CD4-positive, alpha-beta T cell treated with Interferon gamma for 1 hour (primary cell): ENCODE measurements at places on chromosomes 7 and 10.

DNA sequence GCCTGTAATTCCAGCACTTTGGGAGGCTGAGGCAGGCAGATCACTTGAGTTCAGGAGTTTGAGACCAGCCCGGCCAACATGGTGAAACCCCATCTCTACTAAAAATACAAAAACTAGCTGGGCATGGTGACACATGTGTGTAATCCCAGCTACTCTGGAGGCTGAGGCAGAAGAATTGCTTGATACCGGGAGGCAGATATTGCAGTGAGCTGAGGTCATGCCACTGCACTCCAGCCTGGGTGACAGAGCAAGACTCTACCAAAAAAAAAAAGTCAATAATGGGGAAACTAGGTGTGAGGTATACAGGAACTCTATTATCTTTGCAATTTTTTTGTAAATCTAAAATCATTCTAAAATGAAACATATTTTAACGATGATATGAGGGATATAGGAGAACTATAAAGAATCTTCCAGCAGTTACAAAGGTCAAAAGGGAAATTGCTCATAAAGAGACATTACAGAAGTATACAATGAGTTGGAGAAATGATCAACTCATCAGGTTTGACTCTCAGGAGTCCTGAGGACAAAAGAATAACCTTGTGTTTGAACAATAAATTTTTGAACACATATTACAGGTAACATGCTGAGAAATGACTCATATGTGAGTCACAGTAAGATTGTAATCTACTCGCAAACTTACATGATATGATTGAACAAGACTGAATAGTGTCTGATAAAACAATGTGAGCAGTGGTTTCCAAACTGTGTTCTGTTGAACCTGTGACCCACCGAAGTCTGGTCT, 272.6 kb downstream of the FGFR2 start:
- no peak for DNase-seq

GRCh38 chr7:151174246-151175046, 7.0 kb upstream of the GBX1 start:
- DNase-seq, result peak; percentile 41

DNA sequence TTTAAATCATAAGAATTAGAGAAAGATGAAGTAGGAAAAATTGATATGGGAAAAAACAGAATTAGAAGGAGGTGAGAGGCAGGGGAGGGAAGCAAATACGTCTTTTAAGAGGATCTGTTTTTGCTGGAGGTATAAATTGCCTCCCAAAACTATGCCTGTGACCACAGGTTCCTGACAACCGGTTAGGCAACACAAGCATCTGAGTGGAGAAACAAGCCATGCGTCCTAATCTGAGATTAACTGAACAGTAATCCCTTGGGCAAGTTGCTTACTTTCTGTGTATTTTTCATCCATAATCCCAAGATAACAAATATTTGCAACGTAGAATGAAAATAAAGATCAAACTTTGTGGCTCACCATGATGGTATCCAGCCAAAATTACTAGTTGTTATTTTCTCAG, 149.2 kb downstream of the C1GALT1 start:
- no peak for DNase-seq

DNA sequence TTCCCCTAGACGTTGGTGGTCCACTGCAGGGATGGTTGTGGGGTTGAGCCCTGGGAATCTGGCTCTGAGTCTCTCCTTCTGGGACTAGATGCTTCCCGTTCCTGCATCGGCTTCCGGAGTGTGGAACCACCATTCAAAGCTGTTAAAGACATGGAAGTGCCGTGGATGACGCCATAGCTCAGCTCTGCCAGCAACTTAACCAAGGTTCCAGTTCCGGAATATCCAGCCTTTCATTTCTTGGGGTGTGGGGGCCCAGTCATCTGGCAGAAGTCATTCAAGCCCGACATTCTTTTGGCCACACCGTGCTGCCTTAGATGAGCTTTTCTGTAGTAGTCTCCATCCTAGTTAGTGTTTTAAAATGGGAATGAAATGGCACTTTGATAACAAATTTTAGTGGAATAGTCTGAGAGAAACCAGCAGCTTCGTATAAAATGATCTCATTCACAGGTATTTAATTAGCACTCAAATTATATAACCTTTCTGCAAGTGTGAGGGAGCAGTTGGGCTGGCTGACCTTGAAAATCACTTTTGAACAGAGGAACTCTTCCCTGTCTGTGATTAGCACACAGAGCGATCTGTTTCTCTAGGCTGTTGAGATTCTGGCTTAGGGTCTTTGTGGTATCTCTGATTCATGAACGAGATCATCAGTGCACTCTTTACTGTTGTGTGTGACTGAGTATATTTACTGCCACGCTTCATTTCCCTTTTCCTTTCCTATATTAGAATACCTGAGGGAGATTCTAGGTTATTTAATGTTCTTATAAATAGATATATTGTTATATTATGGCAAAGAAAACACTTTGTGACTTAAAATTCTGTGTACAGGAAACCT, 19.9 kb downstream of the LMTK2 start:
- no peak for DNase-seq

DNA sequence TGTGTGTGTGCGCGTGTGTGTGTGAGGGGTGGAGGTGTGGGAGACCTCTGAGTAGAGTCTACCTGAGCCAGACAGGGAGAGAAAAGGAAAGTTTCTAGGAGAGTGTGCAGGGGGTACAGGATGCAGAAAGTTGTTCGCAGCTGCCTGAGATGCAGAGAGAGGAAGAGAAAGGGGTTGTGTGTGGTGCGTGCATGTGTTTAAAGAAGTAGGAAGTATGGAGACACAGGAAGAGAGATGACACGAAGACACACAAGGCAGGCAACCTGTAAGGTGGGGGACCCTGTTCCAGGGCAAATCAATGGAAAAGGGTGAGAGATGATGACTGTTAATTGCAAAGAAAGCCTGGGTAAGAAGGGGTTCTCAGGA, 52.2 kb downstream of the C10orf105 start:
- DNase-seq, result no peak

DNA sequence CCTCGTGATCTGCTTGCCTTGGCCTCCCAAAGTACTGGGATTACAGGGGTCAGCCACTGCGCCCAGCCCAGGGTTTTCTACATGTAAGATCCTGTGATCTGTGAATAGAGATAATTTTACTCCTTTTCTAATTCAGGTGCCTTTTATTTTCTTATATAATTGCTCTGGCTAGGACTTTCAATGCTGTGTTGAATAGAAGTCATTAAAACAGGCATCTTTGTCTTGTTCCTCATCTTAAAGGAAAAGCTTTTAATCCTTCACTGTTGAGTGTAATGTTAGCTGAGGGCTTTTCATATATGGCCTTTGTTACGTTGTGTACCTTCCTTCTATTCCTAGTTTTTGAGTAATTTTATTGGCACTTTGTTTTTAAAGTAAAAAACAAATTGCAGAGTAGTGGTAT, 26.6 kb downstream of the ANLN start:
- no peak for DNase-seq

DNA sequence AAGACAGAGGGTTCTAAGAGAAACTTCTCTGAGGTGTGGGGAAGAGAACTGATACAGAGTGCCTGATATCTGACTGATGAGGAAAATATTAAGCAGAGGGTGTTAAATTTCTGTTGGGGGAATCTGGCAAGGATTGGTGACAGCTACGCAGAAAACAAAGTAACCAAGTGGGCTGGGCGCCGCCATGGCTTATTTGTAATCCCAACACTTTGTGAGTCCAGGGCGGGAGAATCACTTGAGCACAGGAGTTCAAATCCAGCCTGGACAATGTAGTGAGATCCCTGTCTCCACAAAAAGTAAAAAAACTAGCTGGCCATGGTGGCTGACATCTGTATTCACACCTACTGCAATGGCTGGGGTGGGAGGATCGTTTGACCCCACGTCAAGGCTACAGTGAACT, 2.1 kb upstream of the C7orf25 start:
- DNase-seq, result no peak

GRCh38 chr7:97118306-97118917, 914 bp downstream of the SDHAF3 start:
- no peak for DNase-seq

DNA sequence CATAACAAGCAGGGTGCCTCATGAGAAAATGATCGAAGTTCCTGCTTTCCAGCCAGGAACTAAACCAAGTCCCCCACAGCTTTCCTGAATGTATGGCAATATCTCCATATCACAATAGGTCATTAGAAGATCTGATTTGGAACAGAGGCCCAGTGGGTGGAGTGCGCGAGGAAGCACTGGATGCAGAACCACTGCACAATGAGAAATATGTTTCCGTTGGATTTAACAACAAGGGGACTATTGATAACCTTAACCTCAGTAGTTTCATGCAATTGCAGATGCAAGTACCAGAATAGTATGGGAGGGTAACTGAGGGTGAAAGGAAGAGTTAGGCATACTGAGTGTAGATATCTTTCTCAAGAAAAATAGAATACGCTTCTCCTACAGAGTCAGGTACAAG, 45.3 kb downstream of the ZPBP start:
- no peak for DNase-seq

- DNase-seq, result no peak
Measured at GRCh38 chr10:90675621-90676020, 182.2 kb downstream of the HTR7 start.

DNA sequence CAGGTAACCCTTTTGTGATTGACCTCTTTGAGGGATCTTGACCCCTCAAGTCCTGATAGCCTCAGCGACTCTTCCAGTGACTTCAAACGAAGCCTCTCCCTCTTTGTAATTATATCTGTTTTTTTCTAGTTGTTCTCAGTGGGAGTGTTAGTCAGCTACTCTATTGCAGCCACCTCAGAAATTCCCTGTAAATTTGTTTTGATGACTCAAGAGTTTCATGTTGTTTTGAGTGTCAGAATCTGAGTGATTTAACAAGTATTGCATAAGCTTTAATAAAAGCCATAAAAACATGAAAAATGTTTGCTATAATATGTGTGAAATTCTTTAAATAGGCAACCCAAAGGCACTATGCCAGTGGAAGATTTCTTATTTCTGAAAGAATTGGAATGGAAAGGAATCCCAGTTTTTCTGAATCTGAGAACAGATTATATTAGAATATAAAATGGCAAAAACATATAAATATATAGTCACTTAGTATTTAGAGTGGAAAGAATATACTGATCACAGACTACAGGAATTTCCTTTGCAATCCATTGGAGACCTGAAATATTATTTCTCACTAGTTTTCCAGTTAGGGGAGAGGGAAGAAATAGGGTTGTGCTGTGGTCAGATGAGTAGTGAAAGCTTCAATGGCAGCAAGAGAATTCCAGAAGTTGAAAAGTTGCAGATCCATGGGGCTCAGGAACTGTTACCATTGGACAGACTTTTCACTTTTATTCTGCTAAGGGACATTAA, 94.4 kb upstream of the SEMA3C start:
- DNase-seq, result no peak

GRCh38 chr10:102612964-102613275, 31.4 kb upstream of the TRIM8 start:
- DNase-seq, result peak; percentile 72

DNA sequence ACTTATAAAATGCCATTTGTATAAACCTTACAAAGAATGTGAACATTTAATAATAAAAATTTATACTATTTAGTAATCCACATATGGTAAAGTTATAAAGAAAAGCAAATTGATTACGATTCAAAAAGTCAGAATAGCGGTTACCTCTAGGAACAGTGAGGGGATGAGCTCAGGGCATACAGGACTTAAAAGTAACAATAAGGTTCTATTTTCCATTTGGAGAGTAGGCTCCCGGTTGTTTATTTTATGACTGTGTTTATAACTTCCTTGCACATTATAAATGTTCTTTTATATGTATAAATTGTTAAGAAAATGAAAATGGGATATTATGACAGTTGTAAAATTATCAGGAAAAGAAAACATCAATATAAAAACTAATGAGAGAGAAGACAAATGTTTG, 135.7 kb downstream of the AVL9 start:
- DNase-seq, result no peak

DNA sequence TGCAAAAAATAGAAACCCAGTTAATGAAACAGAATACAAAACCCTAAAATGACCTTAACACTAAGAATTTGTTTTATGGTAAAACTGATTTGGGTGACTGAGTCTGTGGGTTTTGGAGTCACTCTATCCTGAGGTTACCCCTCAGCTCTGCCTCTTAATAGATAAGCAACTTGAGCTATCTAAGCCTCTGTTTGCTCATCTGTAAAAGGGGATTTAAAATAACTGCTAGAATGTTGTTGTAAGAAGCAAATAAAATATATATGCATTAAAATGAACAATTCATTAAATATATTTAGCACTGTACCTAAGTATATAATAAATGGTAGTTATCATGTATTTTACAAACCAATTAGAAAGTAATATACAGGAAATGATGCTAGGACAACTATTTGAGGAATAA, 115.4 kb downstream of the CABCOCO1 start:
- no peak for DNase-seq

GRCh38 chr7:28028471-28028870, 152.1 kb downstream of the JAZF1 start:
- no peak for DNase-seq

GRCh38 chr7:18552943-18553604, 57.5 kb downstream of the HDAC9 start:
- no peak for DNase-seq

DNA sequence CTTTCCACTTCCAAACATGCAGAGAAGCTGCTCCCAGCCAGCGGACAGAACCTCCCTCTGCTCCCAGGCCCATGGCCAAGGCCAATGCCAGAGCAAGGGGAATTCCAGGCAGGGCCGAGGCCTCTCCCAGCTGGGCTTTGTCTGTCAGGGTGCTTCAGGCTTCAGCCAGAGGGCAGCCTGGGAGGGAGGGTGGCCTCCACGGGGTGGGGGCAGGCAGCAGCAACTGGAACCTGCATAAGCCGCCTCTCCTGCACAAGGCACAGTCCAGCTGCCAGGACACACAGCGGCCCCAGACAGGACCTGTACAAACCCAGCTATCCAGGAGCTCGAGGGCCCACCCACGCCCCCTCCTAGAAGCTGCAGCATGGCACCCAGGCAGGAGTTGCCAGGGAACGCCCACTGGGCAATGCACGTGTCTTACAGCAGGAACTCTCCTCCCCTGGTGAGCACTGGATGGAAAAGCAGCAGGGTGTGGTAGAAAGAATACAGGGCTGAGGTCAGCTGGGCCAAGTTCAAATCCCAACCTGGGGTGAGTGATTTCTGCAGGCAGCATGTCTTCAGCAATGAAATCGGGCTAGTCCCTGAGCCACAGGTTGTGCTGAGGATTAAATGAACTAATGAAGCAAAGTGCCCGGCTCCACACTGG, 7.6 kb downstream of the FAM53B start:
- no peak for DNase-seq

GRCh38 chr10:35797187-35797586, 155.1 kb upstream of the FZD8 start:
- DNase-seq, result no peak

DNA sequence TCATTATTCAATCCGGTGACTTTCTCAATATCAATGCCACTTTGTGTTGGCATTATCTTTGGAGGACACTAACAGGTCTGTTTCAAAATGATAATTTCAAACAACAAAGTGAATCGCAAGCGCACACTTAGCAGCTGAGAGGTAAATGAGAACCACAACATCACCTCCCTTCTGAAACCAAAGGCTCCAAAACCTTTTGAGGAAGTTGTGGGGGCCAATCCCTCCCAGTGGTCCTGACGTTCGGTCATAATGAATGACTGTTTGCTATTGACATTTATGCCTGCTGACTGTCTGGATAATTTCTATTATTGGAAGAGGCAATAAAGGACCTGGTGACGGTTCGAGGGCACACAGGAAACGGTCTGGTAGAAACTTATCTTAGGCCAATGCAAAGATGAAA, 1.8 kb downstream of the ADARB2 start:
- DNase-seq, result no peak
